Right forelimb (tissue), 1 donor: ENCODE measurements at places on chromosomes 3 and 15.

DNA sequence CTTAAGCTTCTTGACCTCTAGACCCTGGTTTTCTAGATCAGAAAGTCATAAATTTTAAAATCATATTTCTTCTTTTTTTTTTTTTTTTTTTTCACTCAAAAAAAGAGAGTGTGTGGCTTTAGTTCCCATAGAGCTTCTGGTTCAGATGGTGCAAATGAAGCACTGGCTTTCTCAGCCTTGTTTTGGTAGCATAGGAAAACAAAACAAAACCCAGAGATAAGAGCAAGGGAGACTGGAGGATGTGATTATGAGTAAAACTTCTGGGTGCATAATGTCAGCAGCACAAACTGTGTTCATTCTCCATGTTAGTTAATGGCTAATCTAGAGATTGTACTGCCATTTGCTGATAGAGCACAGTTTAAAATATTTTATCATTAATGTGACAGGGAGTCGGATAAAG lies 55.4 kb downstream of the RARB start:
- DNase-seq = no peak

- DNase-seq = no peak
Observed at GRCh38 chr3:56025326-56025725, 442.9 kb downstream of the ERC2 start.

GRCh38 chr3:188076176-188076575 lies 77.8 kb upstream of the LPP start:
- no peak for DNase-seq

DNA sequence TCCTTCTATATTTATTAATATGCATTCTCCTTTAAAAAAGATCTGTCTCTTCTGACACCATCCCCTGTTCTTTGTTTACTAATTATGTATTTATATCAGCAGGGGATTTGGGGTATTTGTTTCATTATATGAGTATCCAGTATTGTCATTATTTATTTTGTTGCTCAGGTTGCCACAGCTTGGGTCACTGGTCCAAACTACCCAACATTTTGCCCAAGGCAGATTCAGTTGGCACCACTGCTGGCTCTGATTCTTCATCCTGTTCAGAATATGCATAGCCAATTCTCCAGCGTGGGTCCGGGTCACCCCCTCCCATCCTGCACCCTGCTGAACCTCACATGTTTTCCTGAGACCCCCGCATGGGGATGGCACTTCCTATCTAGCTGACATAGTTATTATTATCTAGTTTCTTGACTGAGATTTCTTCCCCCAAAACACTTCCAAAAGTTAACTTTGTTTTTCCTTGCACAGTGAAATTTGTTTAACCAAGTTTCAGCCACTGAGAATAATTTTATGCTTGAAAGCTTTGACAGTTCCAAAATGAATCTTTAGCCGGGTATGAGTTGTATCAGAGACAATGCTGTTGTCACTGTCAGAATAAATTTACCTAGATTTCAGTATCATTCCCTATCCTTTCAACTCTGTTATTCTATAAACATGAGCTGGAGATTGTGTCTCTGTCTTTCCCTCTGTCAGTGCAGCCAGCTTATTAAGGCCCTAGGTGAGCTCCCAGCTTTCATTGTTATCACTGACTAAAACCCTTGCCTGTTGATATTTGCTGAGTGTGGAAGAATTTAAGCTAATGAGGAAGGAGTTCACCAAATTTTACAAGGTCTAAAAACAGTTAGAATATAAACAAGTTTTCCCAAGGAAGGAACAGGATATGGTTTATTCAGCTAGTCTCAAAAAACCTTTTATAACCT lies 70.3 kb downstream of the TGFBR2 start:
- DNase-seq = no peak

DNA sequence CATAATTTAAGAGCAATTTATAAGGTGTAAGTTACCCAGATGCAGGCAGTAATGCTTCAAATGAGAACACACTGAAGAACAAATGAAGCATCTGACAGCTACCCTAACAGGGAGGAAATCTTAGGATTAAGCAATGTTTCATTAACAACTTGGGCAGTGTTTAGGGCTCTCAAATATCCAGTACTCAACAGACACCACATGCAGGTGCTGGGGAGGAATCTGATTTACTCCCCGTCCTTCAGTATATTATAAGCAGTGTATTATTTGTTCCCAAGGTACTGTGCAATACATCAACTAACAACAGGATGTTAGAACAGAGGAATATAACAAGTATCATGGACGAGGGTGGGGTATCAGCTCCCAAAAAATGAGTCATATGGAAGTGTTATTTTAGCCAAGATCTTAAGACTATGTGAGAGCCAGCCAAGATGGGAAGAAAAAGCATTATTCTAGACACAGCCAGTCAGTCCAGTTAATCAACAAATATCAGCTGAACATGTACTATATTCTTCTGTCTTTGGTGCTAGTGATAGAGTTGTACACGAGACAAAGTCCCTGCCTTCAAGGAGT lies 20.4 kb downstream of the BTBD1 start:
- no peak for DNase-seq

DNA sequence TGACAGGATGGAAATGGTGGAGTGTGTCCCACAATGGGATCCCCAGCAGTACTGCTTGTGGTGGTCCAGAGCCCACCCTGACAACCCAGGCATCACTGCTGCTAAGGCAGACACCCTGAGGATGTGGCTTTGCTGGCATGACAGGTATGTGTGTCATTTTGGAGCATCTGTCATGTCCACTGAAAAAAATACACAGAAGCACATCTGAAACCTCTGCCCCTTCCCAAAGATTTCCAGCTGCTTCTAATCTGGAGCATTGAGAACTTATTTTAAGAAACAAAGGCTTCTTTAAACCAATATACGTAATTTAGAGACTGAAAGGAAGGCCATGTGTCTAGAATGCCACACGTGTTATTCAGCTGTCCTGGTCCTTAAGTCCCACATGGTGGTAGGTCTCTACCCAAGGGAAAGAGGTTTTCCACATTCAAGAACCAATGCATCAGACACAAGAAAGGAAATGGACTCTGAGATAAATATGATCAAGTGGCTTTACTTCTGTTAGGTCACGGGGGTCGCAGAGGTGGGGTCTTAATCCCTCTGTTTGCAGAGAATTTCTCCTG lies 88.3 kb downstream of the PDZRN3 start:
- DNase-seq = no peak

GRCh38 chr3:46076606-46077005 lies 49.3 kb upstream of the XCR1 start:
- no peak for DNase-seq

- no peak for DNase-seq
Observed at GRCh38 chr15:57647791-57648130, 56.1 kb downstream of the MYZAP start.

DNA sequence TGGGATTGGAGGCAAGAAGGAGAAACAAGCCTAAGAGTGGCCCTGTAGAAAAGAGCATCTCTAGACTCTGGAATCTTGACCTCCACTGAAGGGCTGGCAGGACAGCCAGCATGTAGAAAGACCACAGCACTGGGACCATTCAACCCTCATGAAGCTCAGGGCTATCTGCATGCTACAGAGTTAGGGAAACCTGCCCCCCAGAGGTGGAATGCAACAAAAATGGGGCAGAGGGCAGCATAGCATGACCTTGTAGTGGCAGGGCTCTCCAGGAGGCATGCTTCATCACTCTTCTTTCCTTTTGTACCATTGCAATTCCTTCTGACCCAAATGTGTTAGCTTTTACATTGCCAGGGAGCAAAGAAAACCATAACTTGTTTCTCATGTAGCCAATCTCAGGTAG lies 445.4 kb downstream of the EPHB1 start:
- DNase-seq = no peak

- no peak for DNase-seq
Observed at GRCh38 chr3:52028572-52028971, 27.8 kb downstream of the DUSP7 start.

DNA sequence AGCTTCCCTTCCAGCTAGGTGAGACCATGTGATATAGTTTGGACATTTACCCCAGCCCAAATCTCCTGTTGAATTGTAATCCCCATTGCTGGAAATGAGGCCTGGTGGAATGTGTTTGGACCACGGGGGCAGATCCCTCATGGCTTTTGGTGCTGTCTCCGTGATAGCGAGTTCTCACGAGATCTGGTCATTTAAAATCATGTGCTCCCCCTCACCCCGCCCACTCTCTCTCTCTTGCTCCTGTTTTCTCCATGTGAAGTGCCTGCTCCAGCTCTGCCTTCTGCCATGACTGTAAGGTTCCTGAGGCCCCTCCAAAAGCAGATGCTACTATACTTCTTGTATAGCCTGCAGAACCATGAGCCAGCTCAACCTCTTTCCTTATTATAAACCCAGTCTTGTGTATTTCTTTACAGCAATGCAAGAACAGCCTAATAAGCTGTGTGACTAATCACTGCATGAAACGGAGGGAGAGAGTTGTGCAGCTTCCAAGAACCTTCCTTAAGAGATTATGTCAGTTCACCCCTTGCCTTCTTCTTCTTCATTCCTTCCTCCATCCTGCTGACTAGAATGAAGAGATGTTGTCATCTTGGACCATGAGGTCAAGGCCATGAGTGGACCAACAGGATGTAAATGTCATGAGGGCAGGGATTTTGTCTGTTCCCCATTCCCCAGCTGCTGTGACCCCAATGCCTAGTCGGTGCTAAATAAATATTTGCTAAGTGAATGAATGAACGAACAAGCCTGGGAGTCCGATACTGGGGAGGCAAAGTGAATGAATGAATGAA lies 91.0 kb downstream of the CPN2 start:
- DNase-seq = peak; percentile 20

DNA sequence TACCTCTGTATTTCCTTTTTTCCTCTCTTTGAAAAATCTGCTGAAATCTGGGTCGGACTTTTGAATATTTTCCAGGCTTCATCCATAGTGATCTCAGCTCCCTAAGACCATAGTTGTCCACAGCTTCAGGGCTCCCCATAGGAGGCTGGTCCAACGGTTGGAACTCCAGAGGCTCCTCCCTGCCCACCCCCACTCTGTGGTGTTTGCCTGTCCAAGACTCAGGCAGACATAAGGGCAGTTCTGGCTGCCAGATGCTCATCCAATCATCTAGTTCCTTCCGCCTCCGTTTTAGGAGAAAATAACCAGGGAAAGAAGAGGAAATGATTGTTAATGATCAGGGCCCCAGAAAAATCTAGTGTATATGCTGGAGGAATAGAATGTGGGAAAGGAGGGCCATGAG lies 27.9 kb upstream of the PRTG start:
- no peak for DNase-seq

DNA sequence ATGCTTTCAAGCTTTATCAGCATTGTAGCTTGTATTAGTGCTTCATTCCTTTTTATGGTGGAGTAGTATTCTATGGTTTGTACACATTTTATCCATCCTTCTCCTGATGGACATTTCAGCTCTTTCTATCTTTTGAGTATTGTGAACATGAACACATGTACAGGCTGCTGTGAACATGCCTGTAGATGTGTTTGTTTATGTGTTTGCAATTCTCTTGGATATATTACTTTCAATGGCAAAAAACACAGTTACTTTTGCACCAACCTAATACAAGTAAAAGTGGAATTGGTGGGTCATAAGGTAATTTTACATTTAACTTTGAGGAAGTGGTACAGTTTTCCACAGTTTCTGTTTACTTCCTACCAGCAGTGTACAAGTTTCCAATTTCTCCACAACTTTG lies 180.4 kb downstream of the FNDC3B start:
- no peak for DNase-seq

DNA sequence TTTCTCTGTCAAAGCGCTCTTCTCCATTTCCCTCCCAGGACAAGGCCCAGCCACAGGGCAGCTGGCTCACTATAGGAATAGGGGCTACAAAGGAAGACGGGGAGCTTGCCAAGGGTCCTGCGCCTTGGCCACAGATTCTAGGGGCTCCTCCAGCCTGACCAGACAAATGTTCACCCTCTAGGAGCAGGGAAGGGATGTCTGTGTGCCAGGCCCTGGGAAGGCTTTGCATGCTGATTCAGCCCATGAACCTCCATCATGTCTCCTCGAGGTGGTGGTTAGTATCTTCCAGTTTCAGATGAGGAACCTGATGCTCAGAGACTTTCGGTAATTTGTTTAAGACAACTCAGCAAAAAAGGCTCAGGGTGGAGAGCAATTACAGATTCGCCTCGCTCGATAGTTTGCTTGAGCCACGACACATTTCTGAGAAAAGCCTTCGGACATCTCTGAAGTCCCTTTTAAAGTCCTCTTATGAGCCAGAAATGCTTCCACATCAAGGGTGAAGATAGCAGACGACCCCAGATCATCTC lies 110.0 kb downstream of the XXYLT1 start:
- DNase-seq = no peak

GRCh38 chr3:111068574-111068973 lies 3.0 kb upstream of the NECTIN3 start:
- DNase-seq = no peak

- DNase-seq = no peak
Observed at GRCh38 chr3:61340931-61341461, 89.7 kb upstream of the FHIT start.

- no peak for DNase-seq
Observed at GRCh38 chr3:17119201-17120072, 234.7 kb downstream of the PLCL2 start.
